Bladder microvascular endothelial cell (primary cell): ENCODE measurements at places on chromosomes 5 and 9. TPM values are rescaled to one million over a fixed set of nuclear protein-coding genes. Genes with fewer than 3 reads are reported as not detected.

BASP1 gene
- total RNA-seq, result 5.7 and 12.5 TPM in 2 replicates

FKTN gene
- total RNA-seq, result 3.7 and 17.7 TPM in 2 replicates

PIP5KL1 gene
- 0.44 and 0.97 TPM in 2 replicates for total RNA-seq

GRHPR gene
- total RNA-seq, result 101 and 106 TPM in 2 replicates

IRX2 gene
- under 0.01 TPM in 1 of 2 replicates, not detected in the other for total RNA-seq

FOXD4L4 gene
- total RNA-seq, result 0.38 TPM in 1 of 2 replicates, not detected in the other

TRIP13 gene
- total RNA-seq, result 16.7 and 25.1 TPM in 2 replicates

SLC6A18 gene
- not detected in 2 replicates for total RNA-seq

TTLL11 gene
- 1.5 and 3.5 TPM in 2 replicates for total RNA-seq

PTGES gene
- 0.32 and 0.94 TPM in 2 replicates for total RNA-seq

TRIM36 gene
- total RNA-seq, result 0.38 and 0.49 TPM in 2 replicates

ANXA2R gene
- total RNA-seq, result 3.8 and 13.0 TPM in 2 replicates

FAM151B gene
- total RNA-seq, result 1.9 and 4.2 TPM in 2 replicates

C5orf24 gene
- total RNA-seq, result 30.3 and 63.4 TPM in 2 replicates

SH3TC2 gene
- total RNA-seq, result 8.6 and 16.4 TPM in 2 replicates

FOXD4 gene
- total RNA-seq, result under 0.01 and 0.25 TPM in 2 replicates

KIF12 gene
- 0.06 TPM in 1 of 2 replicates, not detected in the other for total RNA-seq

GNAQ gene
- 29.3 and 76.2 TPM in 2 replicates for total RNA-seq

RAB24 gene
- 15.7 and 16.1 TPM in 2 replicates for total RNA-seq

GPRIN1 gene
- total RNA-seq, result 2.9 and 6.0 TPM in 2 replicates

CLIC3 gene
- not detected in 2 replicates for total RNA-seq

KCNT1 gene
- not detected in 2 replicates for total RNA-seq

CDX1 gene
- total RNA-seq, result not detected in 2 replicates

GLDC gene
- 0.81 and 4.3 TPM in 2 replicates for total RNA-seq

PRR16 gene
- not detected in 2 replicates for total RNA-seq

IFT74 gene
- 5.7 and 6.5 TPM in 2 replicates for total RNA-seq

GARIN3 gene
- total RNA-seq, result not detected in 2 replicates

SLC34A1 gene
- total RNA-seq, result not detected in 2 replicates

SIT1 gene
- total RNA-seq, result not detected in 2 replicates

ARHGEF37 gene
- 8.6 and 35.4 TPM in 2 replicates for total RNA-seq

ITGA2 gene
- total RNA-seq, result 30.0 and 65.6 TPM in 2 replicates

BTNL8 gene
- total RNA-seq, result not detected in 2 replicates

TICAM2 gene
- 0.63 and 0.65 TPM in 2 replicates for total RNA-seq

CKS2 gene
- total RNA-seq, result 97.5 and 108 TPM in 2 replicates

TEX48 gene
- total RNA-seq, result not detected in 2 replicates

TAF11L13 gene
- total RNA-seq, result not detected in 2 replicates
